Iris pigment epithelial cell (primary cell): ENCODE measurements at places on chromosomes 6 and 20.
A peak's percentile ranks its signal among the peaks of the same experiment; 100 is the strongest.

DNA sequence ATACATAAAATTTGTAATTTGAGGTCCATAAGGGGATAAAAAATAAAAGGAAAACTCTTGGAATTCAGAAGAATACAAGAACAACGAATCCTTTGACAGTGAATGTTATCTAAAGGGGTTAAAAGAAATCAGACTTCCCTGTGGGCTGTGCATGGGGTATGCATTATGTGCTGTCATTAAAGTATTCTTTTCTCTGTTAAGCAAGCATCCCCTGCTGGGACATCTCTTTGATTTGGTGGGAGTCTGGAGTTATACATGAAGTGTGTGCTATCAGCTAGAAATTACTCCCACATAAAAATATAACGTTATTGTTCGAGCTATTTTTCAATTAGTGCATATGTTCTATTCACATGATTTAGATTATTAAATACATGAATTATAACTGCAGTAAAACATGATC is 195.2 kb downstream of the CENPW start:
- DNase-seq: no peak

- DNase-seq: peak; percentile 81
Observed at GRCh38 chr20:8153281-8153908, 21.3 kb downstream of the PLCB1 start.

DNA sequence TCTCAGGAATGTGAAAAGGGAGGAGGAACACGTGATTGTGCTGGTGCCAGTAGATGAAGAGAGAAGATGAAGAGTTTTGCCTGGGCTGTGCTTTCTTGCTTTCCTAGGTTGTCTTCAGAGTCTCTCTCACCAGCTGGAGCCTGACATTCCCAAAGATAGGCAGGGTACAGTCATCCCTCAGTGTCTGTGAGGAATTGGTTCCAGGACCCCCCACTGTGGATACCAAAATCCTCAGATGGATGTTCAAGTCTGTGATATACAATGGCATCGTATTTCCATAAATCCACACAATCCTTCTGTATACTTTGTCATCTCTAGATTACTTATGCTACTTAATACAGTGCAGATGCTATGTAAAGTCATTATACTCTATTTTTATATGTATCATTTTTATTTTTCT is 113.5 kb downstream of the SAMD5 start:
- DNase-seq: no peak

DNA sequence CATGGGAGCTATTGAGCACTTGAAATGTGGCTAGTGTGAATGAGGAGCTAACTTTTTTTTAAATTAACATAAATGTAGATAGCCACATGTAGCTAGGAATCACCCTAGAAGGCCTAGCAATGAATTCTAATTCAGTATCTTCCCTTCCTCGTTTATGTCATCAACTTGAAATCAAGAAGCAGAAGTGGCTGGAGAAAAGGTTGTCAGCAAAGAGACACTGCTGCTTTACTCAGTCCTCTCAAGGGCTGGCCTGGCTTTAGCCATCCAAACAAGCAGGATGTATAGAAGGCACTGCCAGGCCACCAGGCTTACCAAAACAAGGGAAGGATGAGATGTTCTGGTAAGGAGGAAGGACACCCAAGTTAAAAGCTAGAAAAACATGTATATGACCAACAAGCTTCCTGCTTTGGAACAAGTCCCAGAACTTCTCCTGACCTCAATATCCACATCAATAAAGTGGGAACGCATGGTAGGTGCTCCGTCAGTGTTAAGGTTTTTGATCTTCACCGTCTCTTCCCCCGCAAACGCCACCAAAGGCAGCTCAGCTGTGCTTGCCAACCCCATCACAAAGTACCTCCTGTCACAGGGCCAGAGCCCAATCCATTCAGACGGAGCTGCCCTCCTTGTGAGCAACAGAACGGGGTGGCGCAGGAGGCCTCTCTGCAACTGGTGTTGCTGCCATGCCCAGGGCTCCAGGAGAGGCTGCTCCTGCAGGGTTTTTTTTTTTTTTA is 235.8 kb upstream of the RIN2 start:
- no peak for DNase-seq

- no peak for DNase-seq
Observed at GRCh38 chr6:15837205-15837604, 174.4 kb upstream of the DTNBP1 start.

- DNase-seq: no peak
Observed at GRCh38 chr20:48648482-48649051, 179.2 kb downstream of the PREX1 start.

GRCh38 chr6:3825331-3825831 is 23.8 kb upstream of the FAM50B start:
- peak; percentile 73 for DNase-seq

DNA sequence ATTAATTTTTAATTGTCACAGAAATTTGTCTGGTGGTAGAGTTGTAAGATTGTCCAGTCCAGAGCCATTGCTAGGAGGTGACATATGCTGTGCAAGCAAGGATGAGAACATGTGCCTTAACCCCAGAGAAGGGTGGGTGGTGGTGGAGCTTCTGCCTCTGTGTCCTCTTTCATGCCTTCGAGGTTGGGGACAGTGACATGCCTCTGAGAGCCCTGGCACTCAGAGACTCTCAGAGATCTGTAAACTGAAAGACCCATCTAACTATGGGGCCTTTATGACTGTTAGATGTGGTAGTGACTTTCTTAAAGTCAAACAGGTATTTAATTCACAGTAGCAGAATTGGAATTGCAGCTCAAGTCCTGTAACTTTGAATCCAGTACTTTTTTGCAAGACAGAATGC is 132.4 kb downstream of the JARID2 start:
- DNase-seq: no peak

DNA sequence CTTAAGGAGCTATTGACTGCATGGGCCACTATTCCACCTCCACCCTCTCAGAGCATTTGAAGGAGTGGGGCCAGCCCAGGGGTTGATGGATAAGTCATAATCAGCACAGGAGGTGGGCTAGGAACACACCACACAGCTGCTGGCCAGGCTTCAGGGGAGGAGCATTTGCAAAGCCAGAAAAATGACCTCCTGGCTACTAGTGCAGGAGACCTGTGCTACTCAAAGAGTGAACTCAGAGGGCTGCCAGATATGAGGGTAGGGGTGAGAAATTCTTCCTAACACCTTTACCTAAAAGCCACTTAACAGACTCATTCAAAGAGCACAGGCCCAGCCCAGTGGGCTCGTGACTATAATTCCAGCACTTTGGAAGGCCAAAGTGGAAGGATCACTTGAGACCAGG is 210.8 kb downstream of the TBXT start:
- no peak for DNase-seq

GRCh38 chr6:106974336-106974998 is at the start of gene CD24:
CD24 (minus strand) TSS chr6:106974729; CDS start chr6:106974646, 83 bp downstream.
- no peak for DNase-seq

DNA sequence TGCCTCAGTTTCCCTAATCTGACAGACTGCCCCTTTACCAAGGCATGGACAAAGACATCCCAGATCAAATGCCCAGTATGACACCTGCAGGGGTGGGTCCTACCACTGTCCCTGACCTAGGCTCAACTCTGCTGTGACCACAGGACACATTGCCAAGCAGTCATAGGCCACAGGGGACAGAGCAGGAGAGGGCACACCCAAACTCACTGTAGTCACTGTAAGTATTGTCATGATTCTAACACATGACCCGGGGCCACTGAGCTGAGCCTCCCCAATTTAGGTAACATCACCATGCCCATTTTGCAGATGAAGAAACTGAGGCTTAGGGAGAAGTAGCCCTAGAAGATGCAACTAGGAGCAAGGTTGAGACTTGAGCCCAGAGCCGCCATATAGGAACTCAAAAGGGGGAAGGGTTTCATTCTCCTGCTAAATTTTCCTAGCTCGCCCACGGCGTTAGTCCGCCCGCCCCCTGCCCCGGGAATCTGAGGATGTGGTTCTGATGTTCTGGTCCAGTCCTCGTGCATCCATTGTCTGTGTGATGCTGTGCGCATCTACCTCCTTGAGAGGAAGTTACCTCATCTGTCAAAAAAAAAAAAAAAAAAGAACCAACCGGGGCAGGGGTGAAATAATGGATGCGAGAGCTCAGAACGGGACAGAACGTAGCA is 44.8 kb downstream of the PMEPA1 start:
- no peak for DNase-seq

DNA sequence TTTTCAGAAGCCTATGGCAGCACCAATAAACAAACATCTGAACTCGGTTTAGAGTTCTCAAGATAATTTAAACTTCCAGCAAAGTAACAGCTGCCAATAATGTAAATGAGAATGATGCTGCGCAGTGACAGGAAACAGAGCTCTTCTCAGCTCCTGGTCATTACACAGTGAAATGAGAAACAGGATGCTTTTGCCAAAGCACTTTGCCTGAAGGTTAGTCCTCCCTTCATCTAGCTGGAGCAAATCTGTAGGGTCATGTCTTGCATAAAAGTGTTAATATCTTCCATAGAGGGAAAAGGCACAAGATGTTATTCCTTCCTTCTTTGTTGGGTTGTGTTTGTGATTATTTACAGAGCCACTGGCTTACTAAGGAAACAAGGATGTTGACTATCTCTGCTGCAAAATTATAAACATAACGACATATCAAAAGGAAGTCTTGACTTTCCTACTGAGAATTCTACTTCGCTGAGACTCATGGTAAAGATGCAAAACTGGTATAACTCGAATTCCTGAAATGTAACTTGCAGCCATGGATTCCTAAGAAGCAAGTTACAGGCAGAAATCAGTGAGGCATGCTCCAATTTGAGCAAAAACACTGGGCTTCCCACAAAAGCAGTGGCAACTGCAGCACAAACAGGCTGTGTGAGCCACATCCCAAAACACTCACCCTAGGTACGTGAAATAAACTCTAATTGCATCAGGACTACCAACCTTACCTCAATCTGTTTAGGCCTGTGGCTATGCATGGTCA is 102.5 kb upstream of the BEND6 start:
- DNase-seq: no peak

DNA sequence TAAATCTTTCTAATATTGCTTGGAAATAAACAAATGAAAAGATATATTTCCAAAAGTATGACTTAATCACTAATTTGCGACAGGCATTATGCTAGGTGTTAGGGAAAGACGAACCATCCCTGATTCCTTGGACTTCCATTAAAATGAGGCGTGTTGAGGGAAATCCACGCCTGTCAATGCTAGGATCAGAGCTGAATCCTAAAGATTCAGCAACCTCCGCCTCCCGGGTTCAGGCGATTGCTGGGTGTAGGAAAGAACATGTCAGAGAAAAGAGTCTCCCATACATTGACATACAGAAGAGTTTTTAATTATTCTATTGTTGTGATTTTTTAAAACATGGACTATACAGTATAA is 16.8 kb upstream of the PRSS16 start:
- DNase-seq: no peak

DNA sequence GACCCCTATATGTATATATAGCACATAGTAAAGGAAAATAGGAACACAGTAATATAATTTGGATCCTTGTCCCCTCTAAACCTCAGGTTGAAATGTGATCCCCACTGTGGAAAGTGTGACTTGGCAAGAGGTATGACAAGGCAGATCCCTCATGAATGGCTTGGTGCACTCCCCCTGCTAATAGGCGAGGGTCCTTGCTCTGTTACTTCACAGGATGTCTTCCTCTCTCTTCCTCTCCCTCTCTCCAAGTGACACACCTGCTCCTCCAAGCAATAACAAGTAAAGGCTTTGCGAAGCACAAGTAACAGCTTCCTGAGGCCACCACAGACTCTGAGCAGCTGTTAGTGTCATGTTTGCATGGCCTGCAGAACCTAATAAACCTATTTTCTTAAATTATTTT is 16.4 kb downstream of the ROMO1 start:
- no peak for DNase-seq

- no peak for DNase-seq
Observed at GRCh38 chr6:13377054-13377758, 48.9 kb upstream of the TBC1D7 start.

GRCh38 chr6:47057830-47058540 is 15.9 kb upstream of the ADGRF1 start:
- peak; percentile 64 for DNase-seq

DNA sequence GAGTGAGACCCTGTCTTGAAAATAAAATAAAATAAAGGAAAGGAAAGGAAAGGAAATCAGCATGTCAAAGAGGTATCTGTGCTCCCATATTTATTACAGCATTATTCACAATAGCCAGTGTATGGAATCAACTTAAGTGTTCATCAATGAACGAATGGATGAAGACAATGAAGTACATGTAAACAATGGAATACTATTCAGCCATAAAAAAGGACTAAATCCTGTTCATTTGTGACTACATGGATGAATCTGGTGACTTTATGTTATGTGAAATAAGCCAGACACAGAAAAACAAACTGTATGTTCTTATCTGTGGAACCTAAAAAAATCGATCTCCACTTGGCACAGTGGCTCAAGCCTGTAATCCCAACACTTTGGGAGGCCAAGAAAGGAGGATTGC is 28.0 kb upstream of the TOP1 start:
- DNase-seq: no peak

DNA sequence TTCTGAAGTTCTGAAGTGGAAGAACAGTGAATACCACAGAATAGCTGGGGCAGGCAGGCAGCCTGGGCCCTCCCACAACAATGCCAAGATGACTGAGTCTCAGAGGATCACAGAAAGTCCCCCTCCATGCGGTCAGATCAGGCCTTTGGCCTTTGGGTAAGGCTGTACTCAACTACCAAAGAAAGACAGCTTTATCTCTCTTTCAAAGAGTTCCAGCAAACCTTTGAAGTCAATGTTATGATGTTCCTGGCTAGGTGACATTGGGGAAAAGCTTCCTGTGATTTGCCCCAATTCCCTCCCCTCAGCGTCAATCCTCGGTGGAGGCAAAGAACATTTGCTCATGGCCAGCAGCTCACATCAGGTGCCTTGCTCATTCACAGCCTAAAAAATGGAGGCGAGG is 10.7 kb upstream of the FBXO9 start:
- no peak for DNase-seq

- no peak for DNase-seq
Observed at GRCh38 chr20:53848304-53848703, 222.1 kb downstream of the BCAS1 start.

DNA sequence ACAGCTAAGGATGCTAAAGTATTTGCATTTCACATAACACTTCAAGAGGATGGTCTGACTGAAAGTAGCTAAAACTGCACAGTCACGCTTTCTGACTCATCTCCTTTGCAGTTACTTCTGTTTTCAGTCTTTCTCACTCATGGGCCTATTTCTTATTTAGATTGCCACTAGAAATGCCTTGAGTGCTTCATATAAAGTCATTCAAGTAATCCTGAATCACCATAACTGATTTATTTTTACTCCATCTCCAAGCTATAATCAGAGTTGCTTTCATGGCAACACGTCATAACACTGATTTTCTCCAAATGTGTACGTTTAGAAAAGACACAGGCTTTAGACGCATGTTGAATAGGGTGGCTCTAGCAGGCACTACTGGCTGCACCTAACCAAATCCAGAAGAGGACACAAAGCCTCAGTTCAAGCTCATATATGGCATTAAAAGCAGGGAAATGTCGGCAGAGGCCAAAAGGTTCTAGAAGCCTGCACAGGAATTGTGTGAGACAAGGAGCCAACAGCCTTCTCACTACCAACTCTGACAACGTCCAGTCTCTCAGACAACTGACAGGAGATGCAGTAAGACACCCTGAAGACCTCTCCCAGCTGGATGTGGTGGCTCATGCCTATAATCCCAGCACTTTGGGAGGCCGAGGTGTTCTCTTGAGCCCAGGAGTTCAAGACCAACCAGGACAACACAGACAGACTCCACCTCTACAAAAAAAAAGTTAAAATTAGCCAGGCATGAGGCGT is 64.1 kb upstream of the BEND6 start:
- DNase-seq: peak; percentile 93

GRCh38 chr20:61205769-61206168 is 46.3 kb upstream of the CDH4 start:
- no peak for DNase-seq
